ENCODE measurements at places on chromosomes 2 and 18.

GRCh38 chr2:181677912-181678586, 2.3 kb downstream of the NEUROD1 start:
- no peak for DNase-seq

DNA sequence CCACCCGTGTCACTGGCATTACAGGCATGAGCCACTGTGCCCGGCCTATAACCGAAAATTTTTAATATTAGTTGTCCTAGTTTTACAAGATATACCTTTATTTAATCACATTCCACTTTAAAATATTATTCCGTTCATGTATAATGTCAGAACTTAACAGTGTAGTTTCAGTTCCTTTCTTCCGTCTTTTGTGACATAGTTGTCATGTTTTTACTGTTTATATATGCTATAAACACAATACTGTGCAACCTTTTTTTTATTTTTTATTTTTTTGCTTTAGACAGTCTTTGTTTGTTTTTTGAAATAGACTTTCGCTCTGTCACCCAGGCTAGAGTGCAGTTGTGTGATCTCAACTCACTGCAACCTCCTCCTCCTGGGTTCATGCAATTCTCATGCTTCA, 129.5 kb upstream of the TTC27 start:
- DNase-seq, result no peak

- no peak for DNase-seq
Observed at GRCh38 chr2:158116936-158117335, 15.3 kb downstream of the UPP2 start.

- no peak for DNase-seq
Observed at GRCh38 chr18:57095884-57096283, 51.0 kb upstream of the BOD1L2 start.

DNA sequence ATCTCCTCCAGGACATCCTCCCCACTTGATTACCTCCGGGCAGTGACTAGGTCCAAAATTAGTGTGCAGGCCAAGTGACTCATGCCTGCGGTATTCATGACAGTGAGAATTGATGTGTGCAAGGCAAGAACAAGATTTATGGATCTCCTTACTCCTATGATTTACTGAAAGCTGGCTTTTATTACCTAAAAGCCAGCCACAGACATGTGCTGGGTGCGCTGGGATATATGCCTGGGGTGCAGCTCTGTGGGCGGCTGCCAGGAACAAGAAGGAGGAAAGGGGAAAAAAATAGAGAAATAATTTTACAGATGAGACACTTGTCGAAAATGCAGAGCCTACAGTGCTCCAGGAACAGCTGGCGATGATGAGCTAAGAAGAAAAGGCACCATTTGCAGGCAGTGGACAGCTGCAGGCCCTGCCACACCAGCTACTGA, 359.3 kb downstream of the CMPK2 start:
- no peak for DNase-seq

DNA sequence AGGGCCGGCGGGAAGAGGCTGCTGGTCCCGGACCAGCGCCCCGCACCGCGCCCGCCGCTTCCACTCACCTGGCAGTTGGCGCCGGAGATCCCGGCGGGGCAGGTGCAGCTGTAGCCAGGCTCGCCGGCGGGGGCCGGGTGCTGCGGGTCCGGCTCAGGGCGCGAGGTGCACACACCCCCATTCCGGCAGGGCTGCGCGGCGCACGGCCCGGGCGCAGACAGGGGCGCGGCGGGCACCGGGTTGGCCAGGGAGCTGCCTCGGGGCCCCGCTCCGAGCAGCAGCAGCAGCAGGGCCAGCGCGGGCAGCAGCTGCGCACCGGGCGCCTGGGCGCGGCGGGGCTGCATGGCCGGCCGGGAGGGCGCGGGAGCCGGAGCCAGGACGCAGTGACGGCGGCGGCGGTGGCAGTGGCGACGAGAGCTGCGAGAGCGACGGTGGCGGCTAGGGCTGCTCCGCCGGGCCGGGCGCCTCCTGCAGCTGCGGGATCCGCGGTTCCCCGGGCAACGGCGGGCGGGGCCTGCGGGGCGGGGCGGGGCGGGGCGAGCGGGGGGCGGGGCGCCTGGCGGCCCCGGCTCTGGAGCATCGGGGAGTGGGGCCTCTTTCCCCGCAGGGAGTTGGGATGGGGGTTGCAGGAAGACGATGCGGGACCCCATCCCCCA, at the start of gene DNER:
Gene DNER (minus strand): TSS at position 476 of the 656 bp plus-strand sequence. CDS start 132 bp downstream, at position 344.
- DNase-seq, result no peak

- DNase-seq, result no peak
Observed at GRCh38 chr2:180343528-180344345, 336.6 kb upstream of the CWC22 start.

GRCh38 chr2:207216457-207216856, 50.7 kb upstream of the KLF7 start:
- no peak for DNase-seq

DNA sequence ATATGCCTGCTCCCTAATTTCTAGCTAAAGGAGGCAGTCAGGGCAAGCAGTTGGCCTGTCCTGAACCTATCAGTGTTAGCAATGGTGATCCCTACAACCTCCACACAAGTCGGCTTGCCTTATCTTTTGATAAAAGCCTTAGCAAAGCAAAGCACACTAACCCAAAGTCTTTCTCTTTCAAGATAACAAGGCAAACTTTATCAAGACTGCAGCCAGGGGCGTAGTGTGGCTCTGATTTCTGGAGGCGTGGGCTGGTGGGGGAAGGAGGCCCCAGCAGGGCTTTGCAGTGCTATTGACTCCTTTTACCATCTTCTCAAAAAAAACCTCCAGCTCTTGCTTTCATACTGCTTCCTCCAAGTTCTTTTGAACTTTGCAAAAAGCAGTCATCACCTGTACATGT, 40.2 kb upstream of the LAMA1 start:
- no peak for DNase-seq

DNA sequence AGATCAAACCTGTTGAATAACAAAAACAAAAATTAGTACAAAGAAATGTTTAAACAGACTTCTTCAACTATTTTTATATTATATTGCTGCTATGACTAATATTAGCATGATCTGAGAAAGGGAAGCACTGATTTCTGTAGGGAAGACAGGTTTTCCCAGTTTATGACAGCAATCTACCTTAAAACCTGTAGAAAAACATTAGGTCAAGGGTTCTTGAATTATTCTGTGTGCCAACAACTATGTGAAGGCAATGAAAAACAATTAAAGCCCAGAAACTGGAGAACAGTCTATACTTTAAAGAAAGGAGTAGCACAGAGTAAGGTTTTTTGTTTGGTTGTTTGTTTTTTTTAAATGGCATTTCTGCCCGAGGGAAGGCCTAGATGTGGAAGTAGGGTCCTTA, 23.3 kb downstream of the PUM2 start:
- no peak for DNase-seq

DNA sequence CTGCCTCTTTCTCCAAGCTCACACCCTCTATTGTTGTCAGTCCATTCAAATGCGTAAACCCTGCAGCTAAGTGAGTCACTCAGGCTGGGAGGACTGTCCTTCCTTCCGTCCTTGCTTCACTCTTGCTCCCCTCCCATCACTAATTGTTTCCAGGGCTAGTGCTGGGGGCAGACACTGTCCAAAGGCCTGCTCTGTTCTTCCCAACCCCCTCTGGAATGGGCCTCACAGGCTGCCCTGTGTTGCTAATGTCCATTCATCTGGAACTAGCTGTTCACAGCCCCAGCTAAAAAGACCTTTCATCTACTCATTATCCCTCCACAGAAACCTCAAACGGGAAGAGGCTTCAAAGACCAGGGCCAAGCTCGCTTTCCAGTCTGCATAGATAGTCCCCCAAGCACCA, 31.9 kb upstream of the NRP2 start:
- no peak for DNase-seq

GRCh38 chr2:85577386-85578242, at the start of gene VAMP8:
VAMP8 (plus strand) TSS chr2:85577586; CDS start chr2:85577647, 61 bp downstream.
- no peak for DNase-seq

GRCh38 chr2:226835420-226835795, 446 bp upstream of the RHBDD1 start:
- no peak for DNase-seq

GRCh38 chr18:74654638-74655037, 57.0 kb downstream of the ZNF407 start:
- no peak for DNase-seq

- DNase-seq, result no peak
Observed at GRCh38 chr2:9032536-9033255, 29.2 kb upstream of the MBOAT2 start.

Measured in stimulated activated CD8-positive, alpha-beta memory T cell treated with anti-CD3 and anti-CD28 coated beads, Interleukin-15, amount 100 ng/mL, for 24 hours (primary cell).